ENCODE measurements at places on chromosomes 16 and 17.
A peak's percentile ranks its signal among the peaks of the same experiment; 100 is the strongest.

DNA sequence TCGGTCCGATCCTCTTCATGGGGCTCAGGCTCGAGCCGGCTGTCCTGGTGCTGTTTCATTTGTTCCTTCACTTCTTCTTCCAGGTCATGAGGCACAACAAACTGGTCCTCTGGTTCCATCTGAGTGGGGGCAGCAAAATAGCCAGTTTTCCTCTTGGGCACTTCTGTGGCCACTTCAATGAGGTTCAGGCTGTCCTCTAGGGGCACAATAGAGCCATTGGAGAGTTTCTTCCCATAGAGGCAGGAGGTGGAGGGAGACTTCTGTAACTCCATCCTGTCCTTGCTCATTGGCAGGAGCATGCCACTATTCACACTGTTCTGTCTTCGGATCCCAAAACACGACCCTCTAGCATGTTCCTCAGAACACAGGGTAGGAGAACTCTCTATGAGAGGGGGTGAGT is 22.9 kb downstream of the MARVELD3 start:
- no peak for DNase-seq

- no peak for DNase-seq
Measured at GRCh38 chr17:47797797-47798196, 23.8 kb downstream of the OSBPL7 start.

DNA sequence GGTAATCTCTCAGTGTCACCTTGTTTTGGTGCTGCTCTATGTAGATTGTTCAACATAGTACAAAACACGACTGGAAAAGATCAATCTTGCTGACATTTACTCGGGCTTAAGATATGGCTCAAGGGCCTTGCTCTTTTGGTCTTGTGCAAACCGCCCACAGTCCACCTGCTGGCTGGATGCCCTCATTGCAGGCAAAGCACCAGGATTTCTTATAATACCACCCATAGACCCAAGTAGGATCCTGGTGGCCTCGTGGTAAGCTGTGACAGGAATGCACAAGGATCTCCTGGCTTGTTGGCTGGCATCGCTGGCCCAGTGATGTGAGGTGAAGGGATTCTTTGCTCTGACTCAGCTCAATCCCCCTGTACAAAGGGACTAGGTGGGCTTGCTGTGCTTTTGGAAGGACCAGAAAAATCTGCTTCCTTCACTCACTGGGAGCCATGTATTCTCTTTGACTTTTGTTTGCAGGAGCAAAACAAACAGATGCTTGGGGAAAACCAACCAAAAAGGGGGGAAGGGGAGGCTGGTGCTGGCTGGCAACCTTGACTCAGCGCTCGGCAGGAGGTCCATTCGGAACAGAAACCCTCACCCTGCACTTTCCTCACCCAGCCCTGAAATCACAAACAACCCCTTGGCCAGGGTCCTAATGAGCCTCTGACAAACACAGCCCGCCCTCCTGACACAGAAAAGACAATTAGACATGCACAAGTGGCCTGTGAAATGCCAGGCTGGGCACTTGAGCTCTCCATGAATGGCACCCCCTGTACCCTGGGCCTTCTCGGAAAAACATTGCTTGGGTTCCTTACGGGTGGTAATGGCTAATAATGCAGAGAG is 36.6 kb upstream of the MED9 start:
- DNase-seq = peak; percentile 60

DNA sequence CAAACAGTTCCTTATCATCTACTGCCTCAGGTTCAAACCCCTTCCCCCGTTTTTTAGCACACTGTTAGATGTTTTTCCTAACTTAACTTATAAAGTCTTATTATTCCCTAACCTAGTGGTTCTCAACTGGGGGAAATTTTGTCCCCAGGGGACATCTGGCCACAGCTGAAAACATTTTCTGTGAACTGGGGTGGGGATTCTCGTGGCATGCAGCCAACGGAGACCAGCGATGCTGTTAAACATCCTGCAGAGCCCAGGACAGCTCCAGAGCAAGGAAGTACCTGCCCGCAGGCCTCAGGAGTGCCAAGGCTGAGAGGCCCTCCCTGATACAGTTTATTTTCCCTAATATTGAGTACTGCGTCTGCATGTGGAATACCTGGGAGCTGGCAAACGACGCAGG is 24.3 kb downstream of the ZCCHC14 start:
- DNase-seq = no peak

DNA sequence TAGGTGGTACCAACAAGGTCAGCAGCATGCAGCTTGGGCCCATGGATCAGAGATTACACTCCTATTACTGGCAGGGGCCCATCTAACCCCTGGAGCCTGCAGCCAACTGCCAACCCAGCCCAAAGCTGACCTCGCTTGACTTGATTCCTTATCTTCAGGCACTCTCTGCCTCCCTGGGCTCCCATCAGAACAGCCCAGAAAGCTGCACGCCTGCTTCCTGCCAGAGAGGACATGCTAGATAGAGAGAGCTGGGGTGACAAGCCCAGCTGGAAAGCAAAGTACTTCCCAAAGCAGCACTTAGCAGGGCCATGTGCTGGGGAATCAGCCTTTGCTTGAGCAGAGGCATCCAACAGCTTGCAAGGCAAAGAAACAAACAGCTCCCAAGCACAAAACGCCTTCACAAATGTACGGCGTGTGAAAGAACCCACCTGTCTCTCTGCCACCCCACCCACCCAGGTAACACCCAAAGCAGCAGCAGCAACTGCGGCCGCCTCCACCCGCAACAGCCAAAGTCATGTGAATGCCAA is 74.2 kb upstream of the NLK start:
- no peak for DNase-seq

Data from neural crest cell (in vitro differentiated cells).